ENCODE measurements at places on chromosomes 6 and 20.

- no peak for DNase-seq
Measured at GRCh38 chr6:110898111-110898510, 23.5 kb downstream of the AMD1 start.

- no peak for DNase-seq
Measured at GRCh38 chr20:40960101-40960500, 68.5 kb upstream of the TOP1 start.

GRCh38 chr6:10190042-10190441 is 224.8 kb downstream of the TFAP2A start:
- DNase-seq = no peak

DNA sequence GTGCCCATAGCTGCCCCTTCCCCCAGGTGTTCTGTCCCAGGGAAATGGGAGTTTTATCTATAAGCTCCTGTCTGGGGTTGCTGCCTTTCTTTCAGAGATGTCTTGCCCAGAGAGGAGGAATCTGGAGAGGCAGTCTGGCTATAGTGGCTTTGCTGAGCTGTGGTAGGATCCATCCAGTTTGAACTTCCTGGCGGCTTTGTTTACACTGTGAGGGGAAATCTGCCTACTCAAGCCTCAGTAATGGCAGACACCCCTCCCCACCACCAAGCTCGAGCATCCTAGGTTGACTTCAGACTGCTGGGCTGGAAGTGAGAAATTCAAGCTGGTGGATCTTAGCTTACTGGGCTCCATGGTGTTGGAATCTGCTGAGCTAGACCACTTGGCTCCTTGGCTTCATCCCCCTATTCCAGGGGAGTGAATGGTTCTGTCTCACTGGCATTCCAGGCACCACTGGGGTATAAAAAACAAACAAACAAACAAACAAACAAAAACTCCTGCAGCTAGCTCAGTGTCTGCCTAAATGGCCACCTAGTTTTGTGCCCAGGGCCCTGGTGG is 24.0 kb downstream of the TNFAIP3 start:
- no peak for DNase-seq

DNA sequence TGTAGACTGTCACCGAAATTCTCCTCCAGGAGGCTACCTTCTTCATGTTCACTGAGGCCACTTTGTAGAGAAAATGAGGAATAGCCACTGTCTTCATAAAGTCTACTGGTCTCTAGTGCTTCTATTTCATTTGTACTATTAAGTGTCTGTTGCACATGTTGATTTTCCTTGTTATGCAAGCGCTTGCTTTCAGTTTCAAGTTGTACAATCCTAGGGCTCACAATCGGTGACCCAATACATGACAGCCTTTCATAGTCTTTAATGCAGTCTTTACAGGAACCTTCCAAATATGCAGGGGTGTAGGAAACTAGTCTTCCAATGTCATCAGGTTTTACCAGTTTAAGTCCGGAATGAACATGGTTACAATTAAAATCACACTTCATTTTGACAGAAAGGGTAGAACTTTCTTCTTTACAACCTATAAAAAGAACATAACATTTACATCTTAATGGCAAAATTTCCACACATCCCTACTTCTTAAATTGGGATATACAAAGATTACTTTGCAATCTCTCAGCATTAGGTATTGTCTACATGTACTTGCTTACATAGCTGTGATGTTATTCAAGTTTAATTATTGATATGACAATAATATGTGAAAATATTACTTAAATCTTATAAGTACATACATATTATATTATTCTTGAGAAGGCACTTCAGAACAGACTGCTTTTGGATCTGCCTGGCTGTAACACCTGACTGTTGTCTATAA is 7.5 kb downstream of the FBXO5 start:
- DNase-seq = no peak

DNA sequence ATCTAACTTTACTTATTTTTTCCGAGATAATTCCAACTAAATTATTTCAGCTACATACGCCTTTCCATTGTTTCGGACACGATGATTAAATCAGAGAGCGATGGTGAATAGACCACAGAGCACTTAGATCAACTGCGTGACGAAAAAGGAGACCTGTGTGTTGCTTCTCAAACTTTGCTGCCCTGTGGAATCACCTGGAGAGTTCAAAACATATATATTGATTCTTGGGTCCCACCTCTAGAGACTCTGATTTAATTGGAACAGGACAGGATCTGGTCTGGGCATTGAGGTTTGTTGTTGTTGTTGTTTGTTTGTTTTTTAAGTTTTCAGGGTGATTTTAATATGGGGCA is 401 bp upstream of the TNFRSF21 start:
- DNase-seq = no peak

DNA sequence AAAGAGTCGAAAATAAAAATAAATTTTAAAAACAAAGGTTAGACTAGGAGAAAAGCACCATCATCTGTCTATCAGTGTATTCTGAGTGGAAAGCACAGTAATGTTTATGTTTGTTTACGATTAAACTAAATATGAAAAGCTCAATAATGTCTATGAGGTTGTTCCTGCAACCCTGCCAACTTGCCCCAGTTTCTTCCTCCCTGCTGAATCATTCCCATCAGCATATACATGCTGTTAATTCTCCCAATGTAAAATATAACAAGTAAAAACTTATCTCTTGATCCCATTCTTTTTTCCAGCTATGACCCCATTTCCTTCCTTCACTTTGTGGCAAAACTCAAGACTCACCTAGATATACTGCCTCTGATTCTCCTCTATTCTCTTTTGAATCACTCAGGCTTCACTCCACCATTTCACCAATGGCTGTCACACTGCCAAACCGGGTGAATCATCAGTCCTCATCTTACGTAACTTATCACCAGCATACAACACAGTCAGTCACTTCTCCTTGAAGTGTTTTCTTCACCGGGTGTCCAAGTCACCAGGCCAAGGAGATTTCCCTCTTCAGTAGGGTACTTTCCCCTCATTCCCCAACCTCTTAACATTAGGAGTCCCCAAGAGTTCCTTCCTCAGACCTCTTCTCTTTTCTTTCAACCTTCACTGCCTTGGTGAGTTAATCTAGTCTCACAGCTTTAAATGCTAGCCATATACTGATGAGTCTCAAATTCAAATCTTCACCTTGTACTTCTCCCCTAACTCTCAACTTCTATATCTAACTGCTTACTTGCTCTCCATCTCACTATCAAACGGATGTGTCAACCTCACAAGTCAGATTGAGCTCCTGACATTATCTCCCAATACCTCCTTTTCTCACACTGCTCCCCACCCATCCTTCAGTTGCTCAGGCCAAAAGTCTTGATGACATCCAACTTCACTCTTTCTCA is 6.2 kb downstream of the TMEM242 start:
- DNase-seq = peak; percentile 52
